ENCODE measurements at places on chromosomes 2 and 18.

GRCh38 chr2:143725400-143725799, 596.2 kb downstream of the ARHGAP15 start:
- DNase-seq = no peak

DNA sequence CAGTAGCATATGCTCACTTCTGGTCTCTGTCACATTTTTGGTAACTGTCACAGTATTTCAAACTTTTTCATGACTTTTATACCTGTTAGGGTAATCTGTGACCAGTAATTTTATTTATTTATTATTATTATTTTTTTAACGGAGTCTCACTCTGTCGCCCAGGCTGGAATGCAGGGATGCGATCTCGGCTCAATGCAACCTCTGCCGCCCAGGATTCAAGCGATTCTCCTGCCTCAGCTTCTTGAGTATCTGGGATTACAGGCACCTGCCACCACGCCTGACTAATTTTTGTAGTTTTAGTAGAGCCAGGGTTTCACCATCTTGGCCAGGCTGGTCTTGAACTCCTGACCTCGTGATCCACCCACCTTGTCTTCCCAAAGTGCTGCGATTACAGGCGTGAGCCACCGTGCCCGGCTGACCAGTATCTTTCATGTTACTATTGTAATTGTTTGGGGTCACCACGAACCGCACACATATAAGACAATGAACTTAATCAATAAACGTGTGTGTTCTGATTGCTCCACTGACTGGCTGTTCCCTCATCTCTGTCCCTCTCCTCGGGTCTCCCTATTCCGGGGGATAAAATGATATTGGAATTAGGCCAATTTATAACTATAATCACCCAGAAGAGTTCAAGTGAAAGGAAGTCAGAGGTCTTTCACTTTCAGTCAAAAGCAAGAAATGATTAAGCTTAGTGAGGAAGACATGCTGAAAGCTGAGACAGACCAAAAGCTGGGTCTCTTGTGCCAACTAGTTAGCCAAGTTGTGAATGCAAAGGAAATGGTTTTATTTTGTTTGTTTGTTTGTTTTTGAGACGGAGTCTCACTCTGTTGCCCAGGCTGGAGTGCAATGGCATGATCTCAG, 22.9 kb downstream of the TGIF1 start:
- DNase-seq = no peak

DNA sequence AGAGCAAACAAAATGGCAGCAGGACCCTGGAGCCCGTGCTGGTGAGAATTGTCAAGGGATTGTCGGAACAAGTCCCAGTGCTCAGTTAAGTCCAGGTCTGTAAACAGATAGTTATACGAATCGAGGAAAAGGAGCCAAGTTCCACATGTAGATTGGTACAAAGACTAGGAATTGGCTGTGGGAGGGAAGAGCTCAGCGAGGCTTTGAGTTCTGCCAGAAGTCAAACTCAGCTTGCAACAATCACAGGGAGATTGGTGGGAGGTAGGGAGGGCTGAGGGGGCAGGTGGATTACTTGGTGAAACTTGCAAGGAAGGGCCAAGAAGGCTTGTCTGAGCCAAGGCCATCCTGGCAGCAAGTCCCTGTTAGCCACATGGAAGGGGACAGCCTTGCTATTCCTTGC, 217.8 kb upstream of the ARL4C start:
- DNase-seq = no peak

DNA sequence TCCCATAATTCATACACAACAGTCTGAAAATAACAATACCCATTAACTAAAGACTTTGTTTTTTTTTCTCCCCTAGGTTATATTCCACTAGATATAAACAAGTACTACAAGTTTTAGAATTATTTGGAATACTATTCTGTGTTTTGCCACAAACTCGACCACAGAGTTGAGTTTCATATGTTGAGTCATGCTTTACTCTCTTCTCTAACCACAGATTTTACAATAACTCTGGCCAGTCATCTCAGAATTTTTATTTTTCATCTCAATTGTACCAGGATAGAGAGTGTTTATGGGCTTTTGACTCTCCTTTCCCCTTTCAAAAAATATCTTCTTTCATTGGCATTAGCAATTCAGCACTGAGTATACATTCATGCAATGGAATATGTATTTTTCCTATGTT, 348.7 kb upstream of the GALNT5 start:
- DNase-seq = no peak

GRCh38 chr18:3293196-3293951, 31.4 kb downstream of the MYL12B start:
- no peak for DNase-seq

DNA sequence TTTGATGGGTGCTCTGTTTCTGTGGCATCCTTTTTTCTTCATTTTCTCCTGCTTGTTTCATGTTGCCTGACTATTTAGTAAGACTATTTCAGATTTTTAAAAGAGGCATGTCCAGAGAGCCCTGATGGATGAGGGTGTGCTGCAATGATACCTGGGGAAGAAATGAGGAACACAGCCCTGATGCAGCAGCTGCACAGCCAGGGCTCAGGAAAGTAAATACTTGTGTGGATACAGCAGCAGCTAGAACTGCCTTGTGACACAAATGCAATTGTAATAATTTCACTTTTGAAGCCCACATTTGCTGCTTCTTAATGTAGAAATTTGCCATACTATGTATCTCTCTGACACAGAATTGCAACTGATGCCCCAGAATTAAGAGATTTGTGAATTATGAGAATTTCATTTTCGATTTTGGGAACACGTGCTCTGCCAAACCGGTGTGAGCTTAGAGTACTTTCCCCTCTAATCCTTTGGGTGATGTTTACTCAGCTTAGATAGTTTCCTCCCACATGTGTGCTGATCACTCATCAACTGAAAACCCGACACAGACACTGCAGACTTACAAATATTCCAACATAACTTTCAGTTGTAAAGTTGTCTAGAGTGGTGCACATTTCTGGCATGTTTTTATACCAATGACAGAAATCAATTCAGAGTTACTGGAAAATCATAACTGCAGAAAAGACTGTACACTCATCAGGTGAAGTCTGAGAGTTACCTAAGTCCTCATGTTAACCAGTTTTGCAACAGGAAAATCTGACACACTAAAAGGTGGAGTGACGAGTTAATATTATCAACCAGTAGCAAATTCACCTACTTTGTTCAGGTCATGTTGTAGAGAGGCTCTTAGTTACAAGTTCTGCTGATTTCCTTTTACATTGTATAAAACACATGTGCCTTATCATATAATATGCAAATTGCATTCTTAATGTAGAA, 383.4 kb downstream of the CBLN2 start:
- no peak for DNase-seq

GRCh38 chr2:164220265-164220664, 401.0 kb downstream of the GRB14 start:
- no peak for DNase-seq

GRCh38 chr18:62625019-62625418, 90.3 kb upstream of the PHLPP1 start:
- no peak for DNase-seq

- DNase-seq = no peak
Measured at GRCh38 chr2:201407265-201407664, 44.0 kb downstream of the TRAK2 start.

GRCh38 chr2:96493072-96493471, 12.1 kb downstream of the NEURL3 start:
- no peak for DNase-seq

DNA sequence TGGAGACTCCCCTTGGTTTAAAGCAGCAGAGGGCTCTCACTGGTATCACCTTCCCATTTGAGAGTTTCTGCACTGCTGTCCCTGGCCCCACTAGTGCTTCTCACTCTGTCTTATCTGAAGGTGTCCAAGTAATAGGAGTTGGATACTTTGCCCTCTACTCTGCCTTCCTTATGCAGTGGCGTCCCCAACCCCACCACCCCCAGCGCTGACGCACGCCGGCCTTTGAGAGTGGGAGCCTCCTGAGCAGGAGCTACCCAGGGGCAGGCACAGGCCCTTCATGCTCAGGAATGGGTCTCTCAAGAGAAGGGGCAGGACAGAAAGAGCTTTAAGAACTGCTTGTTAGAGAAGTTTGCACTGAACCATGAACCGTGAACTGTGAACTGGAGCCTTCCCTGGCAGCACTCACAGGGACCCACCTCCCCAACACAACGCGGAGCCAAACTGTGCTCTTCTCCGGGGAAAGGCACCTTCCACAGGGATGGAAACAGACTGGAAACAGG, 3.3 kb downstream of the CIB4 start:
- no peak for DNase-seq

- DNase-seq = no peak
Measured at GRCh38 chr2:165070076-165070475, 114.8 kb upstream of the SLC38A11 start.

DNA sequence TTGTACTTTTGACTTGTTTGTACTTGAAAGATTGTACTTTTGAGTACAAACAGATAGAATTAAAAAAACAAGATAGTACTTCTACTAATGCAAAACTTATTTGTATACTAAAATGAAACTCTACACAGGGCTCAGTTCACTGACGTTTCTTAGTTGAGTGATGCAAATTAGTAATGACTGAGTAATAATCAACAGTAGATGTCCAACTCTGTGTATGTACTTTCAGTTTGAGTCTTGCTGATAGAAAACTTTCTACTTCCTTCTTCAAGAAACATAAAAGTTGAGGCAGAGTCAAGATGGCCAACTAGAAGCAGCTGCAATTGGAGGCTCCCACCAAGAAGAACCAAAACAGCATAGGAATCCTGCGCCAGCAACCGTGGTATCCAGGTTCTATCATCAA, 585.0 kb downstream of the NR4A2 start:
- DNase-seq = no peak

DNA sequence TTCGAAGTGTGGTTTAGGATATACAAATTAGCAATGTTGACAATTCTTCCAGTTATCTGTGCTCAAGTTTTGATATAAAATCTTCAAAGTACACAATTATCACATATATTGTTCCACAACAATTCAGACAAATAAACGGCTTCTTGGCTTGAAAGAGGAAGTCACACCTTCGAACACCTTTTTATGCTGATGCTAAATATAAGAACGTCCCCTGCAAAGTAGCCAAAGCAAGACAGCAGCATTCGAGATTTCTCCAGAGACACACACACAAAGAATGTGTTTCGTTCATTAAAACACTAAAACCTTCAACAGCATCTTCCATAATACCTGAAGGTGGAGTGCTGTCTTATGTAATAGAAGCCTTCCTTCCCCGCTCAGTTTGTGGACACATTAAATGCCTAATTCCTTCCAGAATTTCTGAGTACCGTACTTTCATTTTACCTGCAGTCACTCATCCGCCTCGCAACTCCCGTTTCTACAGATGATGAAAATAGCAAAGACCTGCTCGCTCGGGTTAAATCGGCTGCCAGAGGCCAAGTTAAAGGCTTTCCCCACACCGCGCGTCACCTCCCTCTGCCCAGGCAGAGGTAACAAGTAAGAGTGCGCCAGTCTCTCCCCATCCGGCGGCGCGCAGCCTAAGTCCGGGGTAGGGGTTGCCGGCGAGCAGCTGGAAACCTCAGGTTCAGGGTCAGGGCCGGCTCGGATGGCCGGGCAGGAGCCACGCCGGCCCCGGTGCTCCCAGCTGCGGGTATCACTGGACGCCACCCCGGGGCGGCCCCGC, 847 bp downstream of the SERPINE2 start:
- DNase-seq = no peak

- DNase-seq = no peak
Measured at GRCh38 chr2:233811732-233812131, 33.6 kb downstream of the MROH2A start.

- DNase-seq = no peak
Measured at GRCh38 chr2:167946441-167946841, 301.0 kb downstream of the STK39 start.

DNA sequence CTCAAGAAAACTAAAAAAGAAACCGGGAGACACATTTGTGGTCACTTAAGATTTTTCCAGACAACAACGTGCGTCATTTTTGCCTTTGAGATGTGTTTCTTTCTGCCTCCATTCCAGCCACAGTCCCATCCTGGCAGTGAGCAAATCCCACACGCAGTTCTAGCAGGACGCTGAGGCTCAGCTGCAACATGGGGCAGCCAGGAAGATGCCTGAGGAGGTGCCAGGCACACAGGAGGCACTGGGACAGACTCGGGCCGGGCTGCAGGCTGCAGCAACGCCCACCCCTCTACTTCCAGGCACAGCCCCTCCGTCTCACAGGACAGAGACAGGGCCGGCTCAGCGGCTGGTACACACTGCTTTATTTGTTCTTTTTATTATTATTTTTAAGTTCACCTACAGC, 13.1 kb downstream of the KLF11 start:
- DNase-seq = no peak

DNA sequence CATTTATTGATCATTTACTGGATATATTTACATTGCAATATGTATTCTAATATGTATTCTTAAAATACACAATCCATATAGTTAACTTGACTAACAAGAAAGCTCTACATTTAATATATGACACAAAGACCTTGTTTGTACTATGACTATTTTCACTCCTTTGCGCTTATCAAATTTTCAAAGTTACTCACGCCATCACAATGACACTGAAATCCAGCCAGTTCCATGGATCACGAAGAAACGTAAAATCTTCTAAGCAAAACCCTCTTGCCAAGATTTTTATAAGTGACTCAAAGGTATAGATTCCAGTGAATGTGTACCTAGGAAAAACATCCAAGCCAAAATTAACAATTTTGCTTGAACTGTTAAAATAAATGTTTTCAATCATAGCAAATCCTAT, 39.6 kb downstream of the SCN3A start:
- DNase-seq = no peak

DNA sequence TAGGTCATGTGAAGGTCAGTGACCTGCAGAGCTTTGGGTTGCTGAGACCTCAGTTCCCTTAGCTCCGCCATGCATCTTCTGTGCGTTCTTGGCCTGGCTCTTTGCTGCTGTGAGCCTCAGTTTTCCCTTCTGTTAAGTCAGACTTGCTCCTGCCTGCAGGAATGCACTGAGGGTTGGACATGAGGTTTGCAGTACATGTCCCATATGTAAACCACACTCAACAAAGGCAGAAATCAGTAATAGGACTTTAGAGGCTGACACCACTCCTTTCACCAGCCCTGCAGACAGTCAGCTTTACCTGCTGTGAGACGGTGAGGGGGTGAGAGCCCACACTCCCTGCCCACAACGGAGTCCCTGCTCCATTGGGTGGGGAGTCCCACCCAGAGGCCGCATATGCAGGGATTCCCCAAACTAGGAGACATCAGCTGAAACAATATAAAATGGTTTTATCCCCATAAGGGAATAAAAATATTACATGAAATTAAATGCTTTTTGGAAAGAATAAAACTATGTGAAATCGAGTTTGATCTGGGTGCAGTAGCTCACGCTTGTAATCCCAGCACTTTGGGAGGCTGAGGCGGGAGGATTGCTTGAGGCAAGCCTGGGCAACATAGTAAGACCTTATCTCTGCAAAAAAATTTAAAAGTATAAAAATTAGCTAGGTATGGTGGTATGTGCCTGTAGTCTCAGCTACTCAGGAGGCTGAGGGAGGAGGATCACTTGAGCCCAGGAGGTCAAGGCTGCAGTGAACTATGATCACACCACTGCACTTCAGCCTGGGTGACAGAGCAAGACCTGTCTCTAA, 55.1 kb downstream of the MYO7B start:
- DNase-seq = no peak

- DNase-seq = peak; percentile 16
Measured at GRCh38 chr2:219997341-219997851, 370.0 kb downstream of the SLC4A3 start.

GRCh38 chr2:215394102-215394805, 41.6 kb downstream of the FN1 start:
- no peak for DNase-seq
